Breast epithelium (tissue), 4 donors: ENCODE measurements at places on chromosomes 2 and 18. TPM values are rescaled to one million over a fixed set of nuclear protein-coding genes. Genes with fewer than 3 reads are reported as not detected.

- DNase-seq = peak; percentile 41
Measured at GRCh38 chr2:223601932-223602666, at the start of gene SCG2. SCG2 (minus strand) TSS chr2:223602361; CDS start chr2:223599282, 3,079 bp downstream.

SIX3 gene
- total RNA-seq = not detected

GRCh38 chr18:27704736-27705361 is 472.1 kb downstream of the CDH2 start:
- DNase-seq = no peak

- no peak for DNase-seq
Measured at GRCh38 chr2:204720874-204721273, 175.6 kb downstream of the PARD3B start.

GRCh38 chr2:64696636-64697035 is 42.9 kb upstream of the SERTAD2 start:
- no peak for DNase-seq

- no peak for DNase-seq
Measured at GRCh38 chr2:46794693-46795317, 120.8 kb downstream of the MCFD2 start.

DNA sequence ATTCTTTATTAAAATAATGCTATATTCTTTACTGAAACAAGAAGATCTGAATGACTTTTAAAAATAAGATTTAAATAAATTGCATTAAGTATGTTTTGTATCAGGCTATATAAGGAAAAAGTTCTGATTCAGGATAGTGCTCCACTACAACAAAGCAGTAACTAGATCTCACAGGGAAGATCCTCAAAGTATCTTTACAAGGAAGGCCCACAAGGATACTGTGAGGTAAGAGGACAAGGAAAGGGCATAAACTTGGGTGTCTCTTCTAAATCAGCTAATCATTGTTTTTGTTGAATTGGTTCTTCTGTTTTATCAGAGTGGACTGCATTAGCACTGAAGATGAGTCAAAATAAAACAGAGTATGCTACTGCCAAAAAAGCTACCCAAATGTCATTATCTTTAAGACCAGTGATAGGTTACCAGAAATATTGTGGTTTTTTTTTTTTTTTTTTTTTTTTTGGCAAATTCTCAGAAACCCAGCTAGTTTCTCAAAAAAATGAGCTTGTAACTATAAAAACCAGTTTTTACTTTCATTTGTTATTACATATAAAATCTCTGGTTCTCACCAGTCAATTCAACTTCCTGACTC is 160.9 kb downstream of the BAZ2B start:
- no peak for DNase-seq

DNA sequence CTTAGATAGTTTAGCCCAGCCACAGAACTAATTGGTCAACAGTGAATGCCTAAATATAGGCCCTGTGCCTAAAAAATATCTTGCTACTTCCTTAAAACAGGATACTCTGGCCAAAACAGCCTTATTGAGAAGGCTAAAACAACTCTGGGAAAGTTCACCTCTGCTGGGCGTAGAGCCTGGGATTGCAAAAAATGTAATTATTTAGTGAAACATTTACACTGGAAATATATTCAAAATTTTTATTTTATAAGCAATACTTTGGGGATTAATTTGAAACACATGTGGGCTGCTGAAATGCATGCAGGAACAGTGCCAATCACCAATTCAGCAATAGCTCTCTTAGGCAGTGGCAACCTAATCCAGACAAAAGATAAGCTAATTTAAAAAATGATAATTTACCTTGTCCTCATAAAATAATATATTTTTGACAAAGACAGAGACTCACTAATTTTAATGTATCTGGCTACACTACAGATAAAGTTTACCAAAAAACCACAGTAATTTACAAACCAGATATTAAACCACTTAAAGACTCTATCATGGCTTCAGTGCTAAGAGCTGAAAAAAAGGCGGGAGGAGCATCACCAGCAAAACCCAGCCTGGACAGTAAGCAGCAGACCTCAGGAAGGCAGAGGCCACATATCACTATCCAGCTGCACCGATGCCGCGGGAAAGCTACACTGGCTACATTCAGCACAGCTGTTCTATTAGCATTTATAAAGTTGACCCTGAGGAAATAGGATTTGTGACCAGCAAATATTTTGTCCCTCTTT is 18.5 kb downstream of the TRAK2 start:
- DNase-seq = no peak

DNA sequence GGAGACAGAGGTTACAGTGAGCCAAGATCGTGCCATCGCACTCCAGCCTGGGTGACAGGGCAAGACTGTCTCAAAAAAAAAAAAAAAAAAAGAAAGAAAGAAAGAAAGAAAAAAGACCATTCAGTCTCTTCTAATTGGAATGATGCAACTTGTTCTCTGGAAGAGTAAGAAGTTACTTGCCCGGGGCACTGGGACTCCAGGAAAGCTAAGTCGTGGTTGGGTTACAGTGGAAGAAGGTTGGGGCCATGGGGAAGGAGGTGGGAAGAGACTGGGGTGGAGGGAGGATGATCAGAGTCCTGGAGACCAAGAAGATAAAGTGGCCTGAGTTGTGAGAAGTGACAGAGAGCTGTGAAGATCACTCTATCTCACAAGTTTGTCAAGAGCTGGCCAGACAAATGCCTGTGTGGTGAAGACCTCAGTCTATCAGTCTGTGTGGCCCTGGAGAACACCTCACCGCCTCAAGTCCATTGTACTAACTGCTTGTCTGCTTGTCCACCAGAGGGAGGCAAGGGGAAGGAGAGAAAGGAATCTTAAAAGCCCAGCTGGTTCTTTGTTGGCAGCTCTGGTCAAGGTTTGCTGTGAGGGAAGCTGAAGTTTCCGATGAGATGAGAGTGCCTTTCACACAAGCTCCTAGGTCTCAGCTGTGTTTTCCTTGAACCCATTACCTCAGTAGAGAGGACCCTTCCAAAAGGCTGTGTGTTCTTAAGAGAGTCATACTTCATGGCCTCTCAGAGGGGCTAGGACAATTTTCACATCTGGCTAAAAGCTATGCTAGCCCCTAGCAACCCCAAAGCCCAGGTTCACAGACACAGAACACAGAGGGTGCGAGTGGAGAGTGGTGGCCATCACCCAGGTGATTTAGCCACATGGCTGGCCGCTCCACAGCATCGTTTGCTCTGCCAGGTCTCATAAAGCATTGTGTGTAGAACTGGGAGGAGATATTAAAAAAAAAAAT is 72.0 kb upstream of the TMEM178A start:
- no peak for DNase-seq

DNA sequence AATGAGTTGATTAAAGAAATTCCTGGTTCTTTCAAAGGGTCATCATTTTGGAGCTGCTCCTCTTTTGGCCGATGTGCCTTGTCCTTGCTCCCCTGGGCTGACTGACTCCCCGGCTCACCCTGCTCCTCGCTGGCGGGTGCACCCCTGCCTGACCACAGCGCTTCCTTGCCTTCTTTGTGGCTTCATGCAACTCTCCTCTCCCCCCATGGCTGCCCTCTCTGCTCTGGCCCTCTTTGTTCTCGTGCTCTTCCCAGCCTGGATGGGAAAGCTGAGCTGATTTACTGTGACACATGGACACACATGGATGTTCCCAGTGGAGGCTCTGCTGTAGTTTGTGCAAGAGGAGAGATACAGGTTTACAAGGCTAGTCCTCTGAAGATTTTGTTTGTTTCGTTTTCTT is 234.6 kb downstream of the HAUS1 start:
- no peak for DNase-seq

- no peak for DNase-seq
Measured at GRCh38 chr2:238294393-238295143, 6.2 kb upstream of the PER2 start.

GRCh38 chr2:212777020-212777491 is 238.5 kb upstream of the ERBB4 start:
- no peak for DNase-seq

DNA sequence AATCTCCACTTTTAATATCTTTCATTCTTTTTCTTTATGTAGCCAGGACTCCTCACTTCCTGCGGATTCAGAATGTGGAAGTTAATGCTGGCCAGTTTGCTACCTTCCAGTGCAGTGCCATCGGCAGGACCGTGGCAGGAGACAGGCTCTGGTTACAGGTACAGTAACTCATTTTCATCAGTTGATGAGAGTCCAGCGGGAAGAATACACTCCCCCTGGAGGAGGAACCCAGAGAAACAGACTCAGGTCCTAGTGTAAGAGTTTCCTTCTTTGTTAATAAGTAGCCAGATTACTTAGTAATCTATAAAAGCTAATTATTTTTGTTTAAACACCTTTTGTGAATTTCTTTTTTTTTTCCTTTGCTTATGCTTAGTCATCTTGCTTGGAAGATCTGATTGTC is 359.4 kb downstream of the PTPRM start:
- DNase-seq = no peak

- no peak for DNase-seq
Measured at GRCh38 chr2:232028631-232029030, 67.1 kb downstream of the DIS3L2 start.

TGFA gene
- 4.9 TPM for total RNA-seq

GRCh38 chr2:240646900-240647502 is 21.7 kb downstream of the GPR35 start:
- DNase-seq = peak; percentile 7

OTX1 gene
- total RNA-seq = not detected

C2orf80 gene
- total RNA-seq = not detected

DNA sequence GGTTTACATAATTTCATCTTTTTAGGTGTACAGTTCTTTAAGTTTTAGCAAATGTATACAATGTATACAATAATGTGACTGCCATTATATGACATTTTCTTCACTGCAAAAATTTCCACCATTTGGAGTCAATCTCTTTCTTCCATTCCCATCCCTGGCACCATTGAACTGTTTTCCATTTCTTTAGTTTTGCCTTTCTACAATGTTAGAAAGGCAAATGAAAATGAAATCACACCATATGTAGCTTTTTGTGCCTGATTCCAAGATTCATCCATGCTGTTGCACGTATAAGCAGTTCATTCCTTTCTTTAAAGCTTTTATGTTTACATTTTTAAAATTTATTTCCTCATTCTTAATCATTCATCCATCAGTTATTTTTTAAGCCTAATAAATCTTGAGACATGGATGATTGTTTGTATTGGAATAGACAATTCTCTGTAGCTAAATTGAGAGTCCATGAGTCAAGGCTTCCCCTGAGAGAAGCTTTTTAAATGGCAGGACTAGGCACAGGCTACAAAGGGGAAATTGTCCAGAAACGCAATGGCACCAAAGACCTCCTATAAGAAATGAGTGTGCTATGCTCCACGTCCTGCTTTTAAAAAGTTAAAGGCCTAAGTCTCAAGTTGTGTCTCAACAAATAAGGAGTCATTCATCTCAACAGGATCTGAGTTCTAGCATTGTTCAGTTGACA is 8.7 kb upstream of the COL5A2 start:
- DNase-seq = no peak

GRCh38 chr2:101160454-101160853 is 9.3 kb upstream of the TBC1D8 start:
- no peak for DNase-seq

IL36B gene
- not detected for total RNA-seq

COLEC11 gene
- 0.33 TPM for total RNA-seq

- no peak for DNase-seq
Measured at GRCh38 chr18:35291166-35291565, 1.1 kb upstream of the ZSCAN30 start.

MTCL1 gene
- 9.1 TPM for total RNA-seq

DNA sequence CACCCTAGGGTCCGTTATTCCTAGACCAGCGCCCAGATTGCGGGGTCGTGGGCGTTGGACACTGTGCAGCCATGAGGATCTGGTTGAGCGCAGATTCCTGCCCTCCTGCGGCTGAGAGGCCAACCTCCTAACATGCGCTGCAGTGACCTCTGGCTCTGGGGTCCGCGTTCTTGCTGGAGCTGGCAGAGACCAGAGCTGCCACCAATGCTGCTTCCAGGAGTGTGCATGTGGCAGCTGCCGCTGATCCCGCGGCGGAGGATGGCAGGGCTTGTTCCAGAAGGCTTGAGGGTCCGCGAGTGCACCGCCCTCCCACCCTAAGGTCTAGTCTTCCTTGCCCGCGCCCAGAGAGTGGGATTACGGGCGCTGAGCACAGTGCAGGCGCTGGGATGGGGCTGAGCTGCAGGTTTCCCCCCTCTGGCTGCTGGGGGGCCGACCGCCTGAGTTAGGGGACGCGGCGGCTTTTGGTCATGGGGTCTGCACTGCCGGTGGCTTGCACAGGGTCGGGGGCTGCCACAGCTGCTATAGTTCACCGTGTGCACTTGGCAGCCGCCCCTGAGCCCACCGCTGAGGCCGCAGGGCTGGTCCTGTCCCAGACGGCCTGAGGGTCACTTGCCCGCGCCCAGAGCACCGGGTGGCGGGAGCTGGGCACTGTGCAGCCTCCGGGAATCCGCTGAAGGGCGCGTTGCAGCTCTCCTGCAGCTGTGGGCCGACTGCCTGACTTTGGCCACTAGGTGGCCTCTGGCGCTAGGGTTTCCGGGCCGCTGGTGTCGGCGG is 145.9 kb downstream of the CCDC74A start:
- DNase-seq = peak; percentile 77

LYG1 gene
- total RNA-seq = 2.2 TPM

PRKAG3 gene
- not detected for total RNA-seq

SFXN5 gene
- total RNA-seq = 12.8 TPM

GRCh38 chr2:148832637-148833036 is 42.4 kb upstream of the KIF5C start:
- no peak for DNase-seq

- no peak for DNase-seq
Measured at GRCh38 chr2:60766283-60766682, 10.2 kb downstream of the PAPOLG start.

DNA sequence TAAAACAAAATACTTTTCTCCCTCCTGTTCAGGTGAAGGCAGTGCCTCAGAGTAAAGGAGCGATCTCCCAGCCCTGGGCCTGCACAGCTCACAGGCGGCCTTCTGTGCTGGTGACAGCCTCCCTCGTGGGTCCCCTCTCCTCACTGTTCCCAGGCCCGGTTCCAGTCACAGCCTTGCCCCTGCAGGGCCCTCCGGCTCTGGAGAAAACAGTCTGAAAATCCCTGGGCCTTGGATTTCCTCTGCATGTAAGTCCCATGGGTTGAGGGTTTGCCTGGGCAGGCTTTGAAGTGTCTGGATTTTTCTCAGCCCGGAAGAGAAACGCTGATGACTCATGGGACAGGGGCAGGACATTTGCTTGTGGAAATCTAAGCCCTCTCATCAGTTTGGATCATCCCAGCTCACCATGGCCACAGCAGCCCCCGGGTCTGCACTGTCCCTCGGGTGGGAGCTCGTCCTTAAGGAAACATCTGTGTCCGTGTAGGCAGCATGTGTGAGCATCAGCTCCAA is 186.1 kb upstream of the RAB12 start:
- DNase-seq = no peak

TANC1 gene
- total RNA-seq = 18.9 TPM
